ENCODE measurements at places on chromosomes 12 and 14. TPM values are rescaled to one million over a fixed set of nuclear protein-coding genes. Genes with fewer than 3 reads are reported as not detected.

Gene FAM222A
- 3.2 TPM for total RNA-seq

Gene HSPB8
- total RNA-seq, result 416 TPM

DNA sequence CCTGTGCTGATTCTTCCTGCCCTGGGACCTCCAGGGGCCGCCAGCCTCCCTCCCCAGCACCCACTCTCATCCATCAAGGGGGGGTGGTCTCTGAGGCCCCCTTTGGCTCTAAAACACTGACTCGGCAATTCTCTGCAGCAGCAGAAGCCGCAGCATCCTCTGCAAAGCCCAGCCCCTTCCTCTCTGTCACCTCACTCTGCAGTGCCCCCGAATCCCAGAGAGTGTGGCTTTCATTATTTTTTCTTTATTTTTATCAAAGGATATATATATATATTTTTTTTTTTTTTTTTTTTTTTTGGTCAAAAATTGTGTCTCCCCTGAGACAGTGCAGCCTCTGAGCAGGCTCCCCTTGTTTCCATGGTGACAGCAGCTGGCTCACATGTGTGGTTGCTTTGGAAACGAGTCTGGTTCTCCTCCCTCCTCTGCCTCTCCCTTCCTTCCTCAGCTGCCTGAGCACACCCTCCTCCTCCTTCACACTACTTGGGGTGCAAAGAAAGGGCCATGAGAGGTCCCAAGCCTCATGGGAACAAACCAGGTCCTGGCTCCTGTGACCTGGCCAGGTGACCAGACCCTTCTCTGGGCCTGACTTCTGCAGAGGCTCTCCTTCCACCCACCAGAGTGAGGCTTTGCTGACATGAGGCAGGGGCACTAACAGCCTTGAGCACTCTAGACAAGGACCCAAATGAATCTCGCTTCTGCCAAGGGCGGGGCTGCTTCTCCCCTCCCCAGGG is 100.5 kb downstream of the LRRC74A start:
- DNase-seq, result no peak

GRCh38 chr14:103393676-103394626 is 8.7 kb downstream of the MARK3 start:
- DNase-seq, result no peak

Gene COX14
- total RNA-seq, result 52.8 TPM

DNA sequence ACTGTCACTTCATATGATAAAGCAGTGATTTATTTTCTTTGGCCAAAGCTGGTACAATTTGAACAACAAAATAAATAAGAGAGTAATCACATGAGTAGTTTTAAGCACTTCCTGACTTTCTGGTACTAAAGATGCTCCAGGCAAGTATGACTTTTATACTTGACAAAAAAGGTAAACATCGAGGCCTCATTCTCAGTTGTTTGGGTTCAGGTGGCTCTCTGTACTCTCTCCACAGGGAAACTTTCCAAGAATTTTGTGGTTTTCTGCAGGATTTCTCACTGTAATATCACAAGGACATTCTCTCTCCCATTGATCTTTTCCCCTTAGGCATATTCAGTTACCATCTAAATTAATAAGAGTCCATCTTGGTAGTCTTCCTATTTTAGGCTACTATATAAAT is 26.6 kb upstream of the KCNC2 start:
- no peak for DNase-seq

GRCh38 chr12:29709054-29709453 is 74.7 kb downstream of the TMTC1 start:
- DNase-seq, result no peak

DNA sequence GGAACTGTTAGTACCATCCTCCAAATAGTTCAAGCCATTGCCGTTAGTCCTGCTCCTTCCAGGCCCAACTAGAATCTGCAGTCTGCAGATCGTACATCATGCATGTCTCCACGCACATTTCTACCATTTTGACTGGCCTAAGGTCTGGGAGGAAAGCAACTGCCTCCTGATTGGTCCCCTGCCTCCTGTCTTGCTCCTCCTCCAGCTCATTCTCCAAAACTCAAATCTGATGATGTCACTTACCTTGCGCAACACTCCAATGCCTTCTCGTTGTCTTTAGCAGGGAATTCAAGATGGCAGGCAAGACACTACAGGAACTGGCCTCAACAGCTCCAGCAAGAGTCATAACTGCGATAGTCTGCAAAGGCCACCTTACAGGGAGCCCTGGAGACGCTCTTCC is 9.7 kb upstream of the HCAR1 start:
- DNase-seq, result no peak

GRCh38 chr12:32423559-32423958 is 24.2 kb downstream of the FGD4 start:
- DNase-seq, result no peak

- no peak for DNase-seq
Observed at GRCh38 chr12:93109551-93110203, 180.6 kb upstream of the EEA1 start.

Gene CLEC6A
- not detected for total RNA-seq

GRCh38 chr14:21241218-21241819 is 27.9 kb downstream of the HNRNPC start:
- no peak for DNase-seq

DNA sequence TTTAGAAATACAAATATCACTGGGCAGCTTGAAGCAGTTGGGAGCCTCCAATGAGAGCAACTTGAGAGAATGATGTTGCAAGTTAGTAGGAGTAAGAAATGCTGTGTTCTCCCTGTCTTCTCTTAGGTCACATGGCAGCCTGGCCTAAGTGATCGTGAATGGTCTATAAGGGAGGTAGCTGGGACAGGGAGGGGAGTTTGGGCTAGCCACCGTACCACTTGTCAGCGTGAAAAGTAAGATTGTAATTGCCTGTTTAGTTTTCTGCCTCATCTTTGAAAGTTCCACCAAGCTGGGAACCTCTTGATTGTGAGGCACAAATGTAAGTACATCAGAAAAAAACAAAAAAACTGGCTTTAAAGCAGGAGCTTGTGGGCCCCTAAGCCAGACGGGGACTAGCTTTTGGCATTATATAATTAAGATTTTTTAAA is 36.4 kb downstream of the MDM2 start:
- DNase-seq, result no peak

DNA sequence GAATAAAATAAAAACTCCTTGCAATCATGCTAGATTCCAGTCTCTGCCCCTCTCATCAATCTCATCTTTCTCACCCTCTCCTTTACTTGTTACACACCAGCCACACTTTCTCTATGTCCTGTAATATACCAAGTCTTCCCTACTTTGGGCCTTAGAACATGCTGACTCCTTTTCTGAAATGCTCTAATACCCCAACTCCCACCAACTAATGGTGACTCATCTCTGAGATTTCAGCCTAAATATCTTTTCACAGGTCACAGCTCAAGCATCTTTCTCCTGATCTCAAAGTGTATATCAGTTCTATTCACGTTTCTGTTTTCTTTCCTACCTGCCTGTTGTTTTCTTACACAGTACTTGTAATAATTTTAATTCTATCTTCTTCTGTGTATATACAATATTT is 378.9 kb upstream of the PRICKLE1 start:
- DNase-seq, result no peak

Gene NYNRIN
- total RNA-seq, result 10.8 TPM

Gene TPPP2
- total RNA-seq, result not detected

Gene OSBPL8
- 50.0 TPM for total RNA-seq

GRCh38 chr12:112812600-112813406 is 21.3 kb downstream of the RPH3A start:
- DNase-seq, result no peak

DNA sequence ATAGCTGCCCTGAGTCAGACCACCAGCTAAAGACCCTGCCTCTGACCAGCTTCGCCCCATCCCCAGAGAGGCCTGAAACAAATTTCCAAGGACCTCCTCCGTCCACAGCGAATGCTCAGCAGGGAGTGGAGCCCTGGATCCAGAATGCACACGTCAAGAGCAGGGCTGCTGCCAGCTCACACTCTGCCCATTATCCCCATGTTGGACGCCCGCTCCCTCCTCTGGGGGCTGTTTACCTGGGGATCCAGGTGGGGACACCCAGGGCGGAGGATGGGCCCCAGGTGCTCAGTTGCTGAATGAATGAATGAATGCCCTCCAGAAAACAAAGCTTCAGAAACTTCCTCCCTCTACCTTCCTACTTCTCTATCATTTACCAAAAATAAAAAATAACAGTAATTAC is 18.1 kb downstream of the BCL11B start:
- DNase-seq, result no peak

DNA sequence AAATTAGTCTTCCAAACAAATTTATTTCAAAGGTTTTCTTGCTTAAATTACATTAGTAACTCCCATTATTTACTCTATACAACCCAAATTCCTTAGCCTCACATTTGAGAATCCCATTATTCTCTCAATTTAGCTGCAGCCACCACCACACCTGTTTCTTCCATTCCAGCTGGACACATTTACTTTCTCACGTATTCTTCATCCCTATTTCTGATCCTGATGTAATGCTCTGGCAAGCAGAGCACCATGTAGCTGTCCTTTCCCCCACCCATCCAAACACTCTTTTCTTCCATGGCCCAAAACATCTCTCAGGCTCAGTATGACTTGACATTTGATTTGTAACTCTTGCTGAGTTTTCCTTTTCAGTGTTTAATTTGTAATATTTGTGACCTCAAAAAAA is 240.2 kb upstream of the CLEC14A start:
- DNase-seq, result no peak

- DNase-seq, result no peak
Observed at GRCh38 chr12:103503546-103504480, 8.0 kb upstream of the C12orf42 start.

GRCh38 chr12:87953256-87953860 is 75.8 kb downstream of the C12orf50 start:
- DNase-seq, result no peak

Gene IL22
- not detected for total RNA-seq

Gene ANO4
- not detected for total RNA-seq

DNA sequence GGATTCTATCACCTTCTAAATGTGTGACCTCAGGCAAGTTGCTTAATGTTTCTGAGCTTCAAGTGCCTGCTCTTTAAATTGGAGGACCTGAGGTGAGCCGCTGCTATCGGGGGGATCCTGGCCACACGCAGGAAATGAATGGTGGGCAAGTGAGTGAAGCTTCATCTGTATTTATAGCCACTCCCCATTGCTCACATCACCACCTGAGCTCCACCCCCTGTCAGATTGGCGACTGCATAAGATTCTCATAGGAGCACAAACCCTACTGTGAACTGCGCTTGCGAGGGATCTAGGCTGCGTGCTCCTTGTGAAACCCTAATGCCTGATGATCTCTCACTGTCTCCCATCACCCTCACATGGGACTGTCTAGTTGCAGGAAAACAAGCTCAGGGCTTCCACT is 158.6 kb upstream of the CCND2 start:
- peak; percentile 64 for DNase-seq

Gene RAPGEF3
- total RNA-seq, result 43.5 TPM

Gene CLEC4A
- total RNA-seq, result 1.2 TPM

Gene RAB15
- 8.7 TPM for total RNA-seq

Gene AQP2
- not detected for total RNA-seq

DNA sequence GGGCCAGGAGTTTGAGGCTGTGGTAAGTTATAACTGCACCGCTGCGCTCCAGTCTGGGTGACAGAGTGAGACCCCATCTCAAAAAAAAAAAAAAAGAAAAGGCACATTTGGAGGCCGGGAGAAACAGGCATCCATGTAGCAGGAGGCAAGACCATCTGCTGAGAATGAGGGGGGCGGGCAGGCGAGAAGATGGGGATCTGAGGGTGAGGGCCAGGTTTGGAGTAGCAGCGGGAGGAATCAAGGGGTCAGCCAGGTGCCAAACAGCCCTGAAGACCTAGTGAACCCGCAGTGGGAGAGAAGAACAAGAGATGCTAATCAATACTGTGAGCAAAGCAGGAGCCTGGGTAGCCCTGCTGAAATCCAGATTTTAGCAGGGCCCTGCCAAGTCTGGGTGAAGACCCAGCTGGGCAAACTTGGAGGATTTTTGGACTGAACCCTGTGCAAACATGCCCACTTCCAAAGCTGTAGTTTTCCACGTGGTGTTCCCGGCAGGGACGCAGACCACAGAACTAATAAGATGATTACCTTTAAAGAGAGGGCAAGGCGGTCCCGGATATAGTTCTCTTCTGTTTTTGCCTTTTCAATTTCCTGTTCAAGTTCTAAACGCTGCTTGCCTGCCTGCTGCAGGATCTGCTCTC is 61.0 kb downstream of the NIN start:
- no peak for DNase-seq

Gene KITLG
- 71.7 TPM for total RNA-seq

DNA sequence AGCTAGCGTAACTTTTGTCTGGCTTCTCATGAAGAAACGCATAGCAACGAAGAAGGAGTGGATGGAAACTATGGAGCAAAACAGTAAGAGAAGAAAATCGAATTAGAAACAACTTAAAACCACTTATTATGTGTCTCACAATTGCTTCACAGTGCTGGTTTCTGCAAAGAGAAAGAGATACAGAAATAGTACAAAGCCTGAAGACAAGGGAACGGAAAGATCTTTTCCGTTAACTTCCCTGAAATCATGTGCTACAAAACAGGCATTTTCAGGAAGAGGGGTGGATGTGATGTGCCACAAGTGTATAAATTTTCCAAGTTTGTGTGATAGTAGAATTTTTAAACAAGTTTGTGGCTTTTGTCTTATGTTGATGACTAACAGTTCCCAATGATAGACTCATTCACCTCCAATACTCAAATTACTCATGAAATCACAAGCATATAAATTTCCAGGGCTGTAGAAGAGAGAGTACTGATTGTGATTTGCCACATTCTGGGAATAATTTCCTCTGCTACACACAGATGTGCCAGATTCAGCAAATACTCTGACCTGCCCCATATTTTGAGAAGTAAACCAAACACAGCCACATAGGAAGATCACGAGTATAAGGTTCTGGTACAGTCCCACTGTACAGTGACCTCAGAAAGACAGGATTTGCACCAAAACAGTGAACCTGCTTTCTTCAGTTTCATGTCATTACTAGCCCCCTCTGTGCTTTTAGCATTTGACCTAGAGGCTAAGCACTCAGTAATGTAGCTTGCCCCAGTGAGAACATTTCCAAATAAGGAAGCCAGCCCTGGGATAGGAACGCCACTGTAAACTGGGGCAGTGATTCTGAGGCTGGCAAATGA is 41.4 kb upstream of the PPFIA2 start:
- DNase-seq, result no peak

DNA sequence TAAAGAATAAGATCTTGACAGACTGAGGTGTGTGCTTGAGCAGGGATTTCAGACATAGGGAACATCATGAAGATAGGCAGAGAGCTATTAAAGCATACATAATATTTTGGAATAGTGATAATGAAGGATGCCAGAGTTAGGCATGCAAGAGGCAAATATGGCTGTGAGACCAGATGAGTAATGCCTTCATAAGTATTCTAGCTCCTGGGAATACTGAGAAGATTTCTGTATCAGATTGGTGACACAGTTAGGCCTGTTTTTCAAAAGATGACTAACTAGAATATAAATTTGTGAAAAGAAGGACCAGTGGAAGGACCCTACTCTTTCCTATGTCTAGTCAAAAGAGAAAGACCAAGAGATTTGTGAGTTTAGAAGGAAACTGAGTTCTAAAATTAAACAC is 108.8 kb downstream of the TXNDC16 start:
- no peak for DNase-seq
